ENCODE measurements at places on chromosomes 1 and 21.

DNA sequence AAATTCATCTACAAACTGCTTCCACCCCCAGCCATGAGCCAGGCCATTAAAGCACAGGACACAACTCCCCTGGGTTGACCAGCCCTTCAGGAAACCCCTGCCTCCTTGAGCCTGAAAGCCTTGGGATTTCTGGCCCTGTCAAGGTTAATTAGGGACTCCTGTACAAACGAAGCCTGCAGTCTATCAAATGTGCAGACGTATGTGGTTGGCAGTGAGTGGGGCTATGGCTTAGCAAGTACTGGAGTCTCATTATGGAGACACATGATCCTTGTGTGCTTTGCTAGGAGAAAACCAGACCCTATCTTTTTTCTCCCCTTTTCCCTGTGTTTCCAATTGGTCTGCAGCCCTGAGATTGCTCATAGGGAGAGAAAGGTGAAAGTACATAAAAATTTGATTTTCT, 588.3 kb upstream of the USP24 start:
- DNase-seq: no peak

GRCh38 chr1:90534116-90534515, 183.0 kb downstream of the BARHL2 start:
- DNase-seq: no peak

DNA sequence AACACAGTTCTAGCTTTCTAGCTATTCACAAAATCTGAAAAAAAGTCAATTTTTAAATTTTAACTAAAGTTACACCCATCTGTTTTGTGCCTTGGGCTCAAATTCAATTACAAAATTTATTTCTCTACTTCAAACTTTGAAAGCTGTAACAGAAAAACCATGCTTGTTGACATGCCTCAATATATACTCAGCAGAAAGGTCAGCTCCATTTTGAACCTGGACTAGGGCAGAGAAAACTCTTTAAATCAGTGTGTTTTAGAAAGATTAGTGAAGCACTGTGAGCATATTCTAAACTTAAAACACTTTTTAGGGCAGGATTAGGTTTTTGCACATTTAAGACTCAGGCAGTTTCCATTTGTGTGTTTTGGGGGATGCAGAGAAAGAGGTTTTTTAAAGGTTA, 34.4 kb downstream of the SPRTN start:
- DNase-seq: no peak

GRCh38 chr1:245715291-245715701, 560.5 kb downstream of the KIF26B start:
- DNase-seq: peak; percentile 58

DNA sequence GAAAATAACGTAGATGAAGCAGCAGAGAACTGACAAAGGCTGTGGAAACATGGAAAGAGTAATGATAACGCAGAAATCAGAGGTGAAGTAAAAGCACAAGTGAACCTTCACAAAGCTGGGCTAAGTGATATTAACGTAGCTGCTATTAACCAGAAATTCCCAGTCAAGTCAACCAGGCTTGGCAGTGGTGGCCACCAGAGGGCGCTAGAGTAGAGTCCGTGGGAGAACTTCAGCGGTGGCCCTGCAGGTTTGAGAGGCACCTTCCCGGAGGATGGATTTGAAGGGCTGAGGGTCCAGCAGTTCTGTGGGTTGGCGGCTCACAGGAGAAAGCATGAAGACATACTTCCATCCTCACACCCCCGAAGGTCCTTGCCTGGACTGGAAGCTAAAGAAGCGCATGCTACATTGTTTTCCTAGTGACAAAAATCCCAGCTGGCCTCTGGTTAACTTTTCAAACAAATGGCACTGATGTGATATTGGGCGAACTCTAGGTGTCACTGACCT, 81.7 kb upstream of the ZNF648 start:
- DNase-seq: peak; percentile 78

DNA sequence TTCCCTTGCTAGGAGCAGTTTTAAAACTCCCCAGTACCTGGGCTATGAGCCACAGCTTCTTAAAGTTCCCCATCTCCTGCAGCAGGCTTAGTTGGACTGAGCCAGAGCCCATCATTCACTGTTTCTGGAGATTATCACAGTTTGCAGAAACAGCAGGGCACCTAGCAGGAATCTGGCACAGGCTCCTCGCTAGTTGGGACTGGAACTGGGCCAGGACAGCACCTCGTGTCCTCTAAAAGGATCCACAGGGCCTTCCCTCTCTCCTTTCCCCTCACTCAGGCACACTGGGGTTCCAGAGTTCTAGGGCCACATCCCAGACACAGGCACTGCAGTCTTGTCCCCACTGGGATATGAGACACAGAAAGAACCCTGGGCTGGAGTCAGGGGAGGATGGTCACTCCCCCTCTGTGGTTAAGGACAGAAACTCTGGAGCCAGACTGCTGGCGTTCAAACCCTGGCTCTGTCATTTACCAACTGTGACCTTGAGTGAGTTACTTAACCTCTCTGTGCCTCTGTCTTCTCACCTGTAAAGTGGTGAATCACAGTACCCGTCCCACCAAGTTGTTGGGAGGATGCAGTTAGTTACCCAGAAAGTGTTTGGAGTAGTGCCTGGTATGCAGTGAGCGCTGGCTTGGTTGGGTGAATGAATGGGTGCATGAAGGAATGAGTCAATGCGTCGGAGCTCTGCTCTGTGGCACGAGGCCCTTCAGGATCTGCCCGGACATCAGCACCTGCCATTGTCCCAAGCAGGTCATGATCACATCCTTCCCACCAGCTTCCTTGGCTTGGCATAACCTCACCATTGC, 18.8 kb upstream of the ECE1 start:
- DNase-seq: peak; percentile 54

GRCh38 chr1:25773441-25774125, 26.4 kb upstream of the SELENON start:
- DNase-seq: no peak

DNA sequence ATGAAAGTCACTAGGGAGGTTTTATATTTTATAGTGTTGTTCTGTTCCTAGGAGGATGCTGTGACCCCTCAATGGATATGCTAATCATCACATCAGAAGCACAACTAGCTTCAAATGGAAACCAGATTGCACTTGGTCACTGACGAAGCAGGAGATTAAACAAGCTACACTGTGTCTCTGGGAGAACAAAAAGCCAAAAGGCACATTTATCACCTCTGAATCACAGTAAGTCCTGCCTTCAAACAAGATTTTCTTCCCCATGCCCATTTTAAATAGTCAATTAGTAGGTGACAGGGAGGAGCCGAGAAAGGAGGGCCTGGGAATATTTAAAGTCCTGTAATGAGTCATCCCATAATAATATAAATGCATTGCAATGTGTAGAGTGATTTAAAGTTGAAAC, 38.1 kb downstream of the RGS2 start:
- DNase-seq: no peak

- DNase-seq: no peak
Observed at GRCh38 chr1:55466373-55466772, 251.2 kb upstream of the USP24 start.

DNA sequence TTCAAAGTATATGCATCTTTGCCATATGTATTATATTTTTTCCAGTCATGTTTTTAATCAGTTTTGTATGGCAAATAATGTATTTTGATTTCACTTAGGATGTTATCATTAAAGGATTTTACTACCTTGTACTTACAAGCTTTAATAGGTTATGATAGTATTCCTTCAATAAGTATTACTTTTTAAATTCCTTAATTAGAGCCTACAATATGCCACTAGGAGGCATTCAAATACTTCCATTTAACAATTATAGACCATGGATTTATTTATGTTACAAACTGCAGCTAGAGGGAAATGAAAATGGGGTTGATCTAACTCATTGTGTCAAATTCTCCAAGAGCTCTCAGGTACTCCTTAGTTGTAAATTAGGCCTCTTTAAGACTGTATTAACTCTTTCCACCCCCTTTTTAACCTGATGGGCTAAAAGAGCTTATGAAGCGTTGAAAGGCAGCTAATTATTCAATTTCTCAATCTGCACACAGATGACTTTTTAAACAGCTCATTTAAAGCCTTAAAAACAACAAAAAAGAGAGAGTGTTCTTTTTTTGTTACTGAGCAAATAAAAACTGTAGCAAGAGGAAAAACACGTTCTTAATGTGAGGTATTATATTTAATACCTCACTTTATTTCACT, 156.2 kb downstream of the DENND1B start:
- DNase-seq: peak; percentile 52

DNA sequence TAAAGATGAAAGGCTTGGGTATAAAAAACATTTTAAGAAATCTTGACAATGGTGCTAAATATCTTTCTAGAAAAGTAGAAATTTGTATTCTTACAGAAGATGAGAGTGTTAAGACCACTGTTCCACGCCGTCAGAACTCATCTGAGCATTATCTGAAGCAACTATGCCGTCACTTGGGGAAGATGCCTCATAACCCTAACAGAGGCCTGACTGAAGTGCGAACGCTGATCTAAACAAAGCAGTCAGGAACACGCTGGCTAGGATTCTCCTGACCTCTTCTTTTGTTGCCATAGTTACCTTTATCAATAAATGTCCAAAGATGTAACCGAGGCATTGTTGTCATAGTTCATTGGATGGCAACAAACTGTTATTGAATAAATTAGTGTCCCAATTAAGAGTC, 612.4 kb downstream of the LTN1 start:
- DNase-seq: no peak

Measured in cardiac fibroblast (primary cell).